ENCODE measurements at places on chromosomes 1 and 21.

DNA sequence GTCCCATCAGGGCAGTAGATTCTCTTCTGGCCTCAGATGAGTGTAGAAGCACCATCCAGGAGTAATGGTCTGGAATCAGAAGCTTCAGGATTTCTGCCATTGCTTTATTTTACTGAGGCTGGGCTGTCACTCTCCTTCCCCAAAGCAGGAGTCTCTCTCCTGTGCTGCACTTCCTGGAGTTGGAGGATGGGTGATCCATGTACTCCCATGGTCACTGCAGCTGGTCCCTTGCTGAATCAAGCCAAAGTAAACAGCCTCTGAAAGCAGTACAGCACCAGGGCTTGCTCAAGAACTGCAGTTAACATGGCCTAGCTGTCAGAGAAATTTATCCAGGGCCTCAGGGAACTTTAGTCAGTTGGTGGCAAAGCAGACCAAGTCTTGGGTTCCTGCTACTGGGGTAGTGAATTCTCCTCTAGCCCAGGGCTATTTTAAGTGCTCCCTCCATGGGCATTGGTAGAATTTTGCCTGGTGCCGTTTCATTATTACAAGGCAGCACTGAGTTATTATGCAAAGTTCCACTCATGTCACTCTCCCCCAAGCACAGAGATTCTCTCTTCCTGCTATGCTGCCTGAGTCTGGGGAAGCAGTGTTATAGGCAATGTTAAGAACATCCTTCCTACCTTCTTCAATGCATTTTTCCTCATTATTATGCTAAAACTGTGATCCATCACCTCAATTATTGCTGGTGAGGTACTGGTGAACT, 29.5 kb downstream of the DRAM2 start:
- DNase-seq = no peak

- peak; percentile 12 for DNase-seq
These were observed 47.0 kb downstream of the ACTL8 start for GRCh38 chr1:17802164-17802563.

DNA sequence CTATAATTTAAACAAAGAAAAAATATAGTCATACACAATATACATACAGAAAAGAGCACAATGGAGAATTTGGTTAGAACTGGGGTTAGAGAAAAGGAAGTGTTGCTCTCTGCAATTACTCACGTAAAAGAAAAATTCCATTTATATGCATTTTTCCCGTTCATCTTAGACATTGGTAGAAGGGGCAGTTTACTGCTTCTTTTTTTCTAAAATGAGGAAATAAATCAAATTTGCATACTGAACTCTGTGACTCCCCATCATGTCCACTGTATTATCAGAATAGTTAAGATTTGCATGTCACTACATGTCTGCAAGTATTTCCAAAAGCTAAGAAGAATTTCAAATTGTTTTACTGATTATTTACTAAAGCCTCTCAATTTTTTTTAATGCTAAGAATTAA, 44.1 kb upstream of the C1orf105 start:
- no peak for DNase-seq

- DNase-seq = peak; percentile 99
These were observed 61.7 kb upstream of the DNAJC6 start for GRCh38 chr1:65247419-65248359.

GRCh38 chr1:85940656-85941306, 215.8 kb downstream of the COL24A1 start:
- DNase-seq = peak; percentile 54

DNA sequence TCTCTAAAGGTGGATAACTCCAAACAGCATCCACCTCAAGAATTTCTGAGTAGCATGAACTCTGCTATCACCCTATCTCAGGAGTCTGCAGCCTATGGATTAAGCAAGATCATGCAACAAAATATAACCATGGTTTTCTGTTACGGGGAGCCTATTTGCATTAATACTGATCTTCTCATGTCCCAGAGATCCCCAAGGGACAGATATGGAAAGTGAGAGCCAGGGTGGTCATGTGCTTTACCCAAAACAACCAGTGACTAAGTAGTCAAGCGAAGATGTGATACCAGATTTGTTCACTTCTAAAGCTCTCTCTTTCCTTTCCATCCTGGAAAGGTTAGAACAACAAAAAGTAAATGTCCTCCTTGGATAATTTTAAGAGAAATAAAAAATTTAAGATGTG, 125.1 kb downstream of the PRRX1 start:
- no peak for DNase-seq

GRCh38 chr1:210129759-210130158, 102.8 kb upstream of the SERTAD4 start:
- DNase-seq = no peak

GRCh38 chr21:26966649-26967061, 233 bp downstream of the ADAMTS5 start:
- no peak for DNase-seq

DNA sequence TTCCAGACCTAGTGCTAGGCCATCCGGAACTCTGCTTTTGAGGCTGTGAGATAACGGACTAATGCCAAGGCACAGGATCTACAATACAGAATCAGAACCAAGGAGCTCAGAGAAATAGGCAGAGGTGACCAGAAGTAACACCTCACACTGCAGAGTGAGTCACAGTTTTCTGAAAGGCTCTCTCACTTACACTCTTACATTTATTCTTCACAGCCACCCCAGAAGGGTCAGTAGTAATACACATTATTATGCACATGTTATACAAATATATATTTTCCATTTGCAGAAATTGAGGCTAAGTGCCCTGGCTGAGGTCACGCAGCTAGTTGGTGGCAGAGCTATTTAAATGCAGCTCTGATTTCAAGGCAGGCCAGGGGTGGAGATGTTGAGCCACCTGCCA, 542.5 kb downstream of the OMA1 start:
- DNase-seq = no peak

GRCh38 chr21:46613391-46613790, 8.5 kb upstream of the S100B start:
- no peak for DNase-seq

DNA sequence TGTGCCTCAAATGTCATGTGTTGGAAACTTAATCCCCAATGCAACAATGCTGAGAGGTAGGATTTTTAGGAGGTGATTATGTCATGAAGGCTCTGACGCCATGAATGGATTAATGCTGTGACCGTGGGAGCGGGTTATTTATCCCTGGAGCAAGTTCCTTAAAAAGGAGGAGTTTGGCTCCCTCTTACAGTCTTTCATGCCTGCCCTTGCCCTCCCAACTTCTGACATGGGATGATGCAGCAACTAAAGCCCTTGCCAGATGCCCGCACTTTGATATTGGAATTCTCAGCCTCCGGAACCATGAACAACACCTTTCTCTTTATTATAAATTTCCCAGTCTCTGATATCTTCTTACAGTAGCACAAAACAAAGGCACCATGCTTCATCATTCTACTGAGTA, 685.3 kb upstream of the CHRM3 start:
- no peak for DNase-seq

DNA sequence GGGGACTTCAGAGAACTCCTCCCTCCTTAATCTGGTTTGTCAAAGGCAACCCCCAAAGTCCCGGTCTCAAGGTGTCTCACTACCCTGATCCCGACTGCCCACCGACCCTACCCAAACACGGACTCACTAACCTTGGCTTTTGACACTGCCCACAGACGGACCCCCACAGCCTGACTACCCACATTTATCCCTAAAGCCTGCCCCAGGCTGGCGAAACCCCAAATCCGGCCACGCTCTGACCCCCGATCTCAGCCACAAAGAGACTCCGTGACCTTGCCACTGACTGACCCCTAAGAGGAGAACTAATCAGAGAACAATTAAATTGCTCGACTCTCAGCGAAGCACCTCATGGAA, 5.2 kb downstream of the ID3 start:
- DNase-seq = no peak

GRCh38 chr1:164562511-164562910, 3.5 kb downstream of the PBX1 start:
- DNase-seq = no peak

- no peak for DNase-seq
These were observed 19.7 kb upstream of the RGS7 start for GRCh38 chr1:241376701-241377100.

DNA sequence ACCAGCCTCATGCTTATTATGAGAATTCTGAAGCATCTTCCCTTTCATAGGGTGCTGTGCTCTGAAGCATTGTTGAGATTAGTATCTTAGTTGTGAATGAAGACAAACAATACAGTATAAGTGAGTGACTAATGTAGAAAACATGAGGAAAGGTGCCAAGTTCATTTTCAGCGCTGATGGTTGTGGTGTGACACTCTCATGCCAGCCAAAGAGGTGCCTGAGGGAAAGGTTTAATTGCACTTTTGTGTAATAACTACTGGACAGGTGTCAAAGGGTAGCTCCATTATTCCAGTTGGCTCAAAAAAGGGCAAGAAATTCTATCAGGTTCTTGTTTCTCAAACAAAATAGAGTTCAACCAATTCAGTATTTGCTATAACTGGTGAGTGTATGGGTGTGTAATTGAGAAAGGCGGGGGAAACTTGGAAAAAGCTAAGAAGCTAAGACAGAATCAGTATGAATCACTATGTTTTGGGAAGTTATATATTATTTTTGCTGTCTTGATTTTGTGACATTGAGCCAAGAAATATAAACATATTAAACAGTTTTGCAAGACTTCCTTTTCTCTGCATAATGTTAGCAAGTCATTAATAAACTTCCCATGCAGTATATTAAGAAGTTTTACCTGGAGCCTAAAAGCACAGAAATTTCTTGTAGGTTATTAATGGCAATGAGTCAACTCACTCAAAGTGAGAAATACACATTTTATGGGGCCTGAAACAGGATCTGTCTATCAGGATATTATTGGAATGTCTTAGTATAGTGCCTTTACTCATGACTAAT, 31.8 kb downstream of the KCNK2 start:
- DNase-seq = peak; percentile 86

- no peak for DNase-seq
These were observed 71.0 kb downstream of the ST6GALNAC5 start for GRCh38 chr1:76938304-76938703.

GRCh38 chr1:220370041-220370700, 97.9 kb upstream of the RAB3GAP2 start:
- peak; percentile 82 for DNase-seq

- no peak for DNase-seq
These were observed 2.3 kb downstream of the LYPLA2 start for GRCh38 chr1:23793018-23793781.

DNA sequence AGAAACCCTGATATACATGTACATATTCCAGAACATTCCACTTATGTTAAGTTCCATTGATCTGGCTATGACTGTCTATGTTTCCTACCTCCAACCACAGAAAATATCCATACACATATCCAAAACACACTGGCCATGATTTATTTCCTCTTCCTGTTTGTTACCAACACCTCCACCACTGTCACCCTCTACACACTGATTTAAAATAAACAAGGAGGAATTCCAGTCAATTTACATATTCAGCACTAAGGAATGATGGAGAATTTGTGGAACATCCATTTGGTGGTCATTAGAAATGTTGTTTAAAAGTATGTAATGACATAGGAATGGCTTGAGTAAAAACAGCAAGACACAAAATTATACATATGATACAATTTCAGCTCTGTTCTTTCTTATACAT, 5.5 kb upstream of the STX6 start:
- DNase-seq = peak; percentile 53

DNA sequence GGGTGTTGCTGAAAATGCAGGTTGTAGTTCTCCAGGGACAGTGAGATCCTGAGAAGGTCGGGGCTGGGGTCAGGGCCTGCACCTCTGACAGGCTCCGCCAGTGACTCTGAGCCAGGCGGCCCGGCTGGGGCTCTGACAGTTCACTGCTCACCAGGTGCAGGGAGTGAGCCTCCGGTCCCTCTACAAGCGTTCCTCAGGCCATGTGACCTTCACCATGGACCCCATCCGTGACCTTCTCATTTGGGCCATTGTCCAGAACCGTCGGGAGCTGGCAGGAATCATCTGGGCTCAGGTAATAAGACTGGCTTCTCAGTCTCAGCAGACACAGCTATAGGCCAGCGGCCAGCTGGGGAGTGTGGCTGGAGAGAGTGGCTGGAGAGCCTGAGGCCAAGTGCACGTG, 41.8 kb downstream of the TRPM2 start:
- DNase-seq = no peak

- DNase-seq = no peak
These were observed 173.4 kb upstream of the RGS18 start for GRCh38 chr1:191984856-191985255.

DNA sequence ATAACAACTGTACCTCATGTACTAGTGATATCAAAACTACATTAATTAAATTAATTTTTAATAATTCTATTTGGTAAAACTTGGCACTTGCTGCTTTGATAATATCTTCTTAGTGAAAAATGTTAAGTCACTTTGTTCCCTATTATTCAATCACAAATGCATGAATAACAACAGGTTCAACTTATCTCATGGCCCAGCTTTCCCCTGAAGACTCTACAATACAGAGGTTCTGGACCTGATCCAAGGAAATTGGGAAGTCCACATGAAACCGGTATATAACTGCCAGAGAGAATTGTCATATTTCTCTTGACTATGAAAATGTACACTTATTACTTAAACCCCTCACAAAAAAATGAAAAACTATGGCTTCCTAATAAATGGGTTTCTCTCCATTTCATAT, 33.9 kb upstream of the PTPRC start:
- no peak for DNase-seq

DNA sequence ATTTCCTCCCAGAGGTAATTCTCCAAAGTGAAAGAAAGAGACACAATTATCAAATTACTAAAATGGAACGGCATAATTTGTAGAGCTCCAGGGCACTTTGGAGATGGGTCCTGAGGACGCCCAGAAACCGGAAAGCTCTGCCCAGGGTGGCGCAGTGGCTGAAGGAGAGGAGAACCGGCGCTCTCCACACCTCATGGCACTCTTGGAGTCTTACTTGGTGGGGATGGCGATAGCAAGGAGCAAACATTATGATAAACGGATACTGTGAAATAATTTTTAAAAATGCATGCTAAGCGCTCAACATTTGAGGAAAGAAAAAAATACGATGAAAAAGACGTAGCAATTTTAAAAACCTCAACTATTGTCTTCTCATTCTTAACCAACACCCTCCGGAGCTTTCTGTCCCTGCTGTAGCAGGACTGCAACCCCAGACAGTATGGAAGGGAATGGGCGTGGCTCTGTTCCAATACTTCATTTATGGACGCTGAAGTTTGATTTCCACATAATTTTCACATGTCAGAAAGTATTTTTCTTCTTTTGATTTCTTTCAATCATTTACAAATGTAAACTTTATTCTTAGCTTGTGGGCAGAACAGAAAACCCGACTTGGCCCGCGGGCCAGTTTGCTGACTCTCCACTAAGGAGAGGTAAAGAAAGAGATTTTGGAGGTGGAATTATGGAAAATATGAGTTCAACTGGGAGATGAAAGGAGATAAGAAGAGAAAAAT, 1.1 kb downstream of the S100A11 start:
- no peak for DNase-seq
